ENCODE measurements at places on chromosomes 6 and 20.

DNA sequence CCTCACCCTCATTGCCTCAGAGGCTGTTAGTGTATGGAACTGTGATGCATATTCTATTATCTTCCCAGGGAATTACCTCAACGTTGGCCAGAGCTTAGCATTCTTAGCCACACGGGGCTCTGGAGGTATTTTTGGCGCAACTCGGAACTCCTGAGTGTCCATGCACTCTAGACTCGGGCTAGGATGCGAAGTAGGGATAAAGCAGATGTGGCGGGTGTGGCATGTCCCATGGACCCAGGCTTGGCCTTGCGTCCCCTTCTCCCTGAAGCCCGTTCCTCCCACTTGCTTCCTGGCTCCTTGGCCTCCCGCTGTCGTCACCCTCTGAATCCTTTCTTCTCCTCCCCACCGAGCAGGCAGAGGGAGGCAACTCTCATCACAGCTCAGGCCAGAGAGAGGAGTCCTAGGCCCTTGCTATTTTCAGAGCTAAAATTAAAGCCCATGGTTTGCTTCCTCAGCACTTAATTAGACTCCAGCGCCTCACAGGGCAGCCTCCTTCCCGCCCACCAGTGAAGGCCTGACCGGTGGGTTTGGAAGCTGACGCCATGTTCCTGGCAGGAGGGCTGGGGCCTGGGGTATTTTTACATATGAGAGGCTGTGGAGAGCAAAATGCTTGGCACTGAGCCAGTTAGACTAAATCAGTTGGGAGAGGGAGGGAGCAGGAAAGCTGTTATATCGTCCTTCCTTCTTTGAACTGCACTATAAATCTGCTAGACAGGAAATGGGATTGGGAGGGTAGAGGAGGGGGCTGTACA, 138.7 kb downstream of the FOXO3 start:
- DNase-seq, result no peak

DNA sequence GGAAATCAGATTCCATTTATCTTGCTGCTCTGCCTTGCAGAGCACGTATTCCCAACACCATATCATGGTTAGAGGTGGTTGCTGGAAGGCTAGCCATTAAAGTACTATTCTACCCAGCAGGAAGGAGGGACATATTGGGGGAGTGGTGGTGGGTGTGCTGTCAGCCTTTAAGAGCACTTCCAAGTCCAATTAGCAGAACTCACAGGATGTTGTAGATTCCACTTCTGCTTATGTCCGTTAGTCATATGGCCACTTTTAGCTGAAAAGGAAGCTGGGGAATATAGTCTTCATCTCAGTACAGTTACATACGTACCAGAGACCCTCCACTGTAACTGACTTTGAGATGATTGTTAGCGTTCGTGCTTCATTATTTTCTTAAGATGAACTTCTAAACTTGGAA, 94.4 kb downstream of the SAMD3 start:
- DNase-seq, result no peak

DNA sequence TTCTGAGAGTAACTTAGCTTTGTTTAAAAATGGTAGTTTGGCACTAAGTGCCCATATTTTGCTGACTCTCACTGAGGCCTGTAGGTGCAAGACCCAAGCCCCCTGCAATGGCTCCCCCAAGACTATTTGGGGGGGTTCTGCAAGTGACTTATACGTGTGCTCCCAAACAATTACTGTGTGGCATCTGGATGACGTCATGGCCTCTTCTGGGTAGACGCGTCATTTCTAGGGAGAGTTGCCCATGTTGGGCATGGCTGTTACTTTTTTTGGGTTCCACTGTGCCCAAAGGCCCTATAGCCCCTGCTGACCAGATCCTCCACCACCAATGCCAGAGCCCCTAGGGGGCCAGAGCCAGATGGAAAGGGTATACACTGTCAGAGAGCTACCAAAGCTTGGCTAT, 110.3 kb upstream of the MYLIP start:
- DNase-seq, result no peak

DNA sequence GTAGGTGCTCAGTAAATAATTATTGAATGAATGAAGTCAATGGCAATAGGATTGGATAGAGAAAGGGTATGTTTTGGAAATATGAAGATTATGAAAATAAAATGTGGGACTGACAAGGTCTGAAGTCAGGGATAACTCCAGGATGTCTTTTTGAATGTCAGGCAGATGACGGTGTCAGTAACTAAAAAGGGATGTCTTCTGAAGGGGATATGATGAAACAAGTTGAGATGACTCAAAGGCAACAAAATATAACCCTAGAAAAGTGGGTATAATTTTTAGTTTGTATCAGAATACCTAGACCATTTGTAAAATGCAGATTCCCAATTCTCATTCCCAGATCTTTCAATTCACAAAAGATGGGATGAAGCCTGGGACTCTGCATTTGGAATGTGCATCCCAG, 257.3 kb upstream of the SGK1 start:
- no peak for DNase-seq

- DNase-seq, result no peak
Observed at GRCh38 chr6:113049190-113049589, 702.1 kb downstream of the RFPL4B start.

GRCh38 chr20:51666126-51666525, 102.1 kb downstream of the ATP9A start:
- no peak for DNase-seq

DNA sequence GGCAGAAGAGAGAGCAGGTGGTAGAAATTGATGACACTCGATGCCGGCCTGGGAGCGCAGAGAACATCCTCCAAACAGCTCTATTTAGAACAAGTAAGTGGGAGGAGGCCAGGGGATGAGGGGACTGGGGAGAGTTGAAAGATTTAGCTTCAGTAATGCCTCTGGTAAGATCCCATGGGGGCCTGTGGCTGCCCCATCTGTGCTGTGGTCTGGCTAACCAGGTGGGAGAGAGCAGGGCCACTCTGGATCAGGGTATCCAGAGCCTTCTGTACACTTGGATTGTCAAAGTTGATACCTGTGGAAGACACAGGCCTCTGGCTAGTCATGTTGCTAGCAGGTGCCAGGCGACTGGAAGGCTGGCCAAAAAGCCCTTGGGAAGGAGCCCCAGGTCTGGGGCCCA, 27.6 kb downstream of the NCOA5 start:
- DNase-seq, result no peak

GRCh38 chr6:157064502-157064901, 258.8 kb downstream of the TMEM242 start:
- no peak for DNase-seq

DNA sequence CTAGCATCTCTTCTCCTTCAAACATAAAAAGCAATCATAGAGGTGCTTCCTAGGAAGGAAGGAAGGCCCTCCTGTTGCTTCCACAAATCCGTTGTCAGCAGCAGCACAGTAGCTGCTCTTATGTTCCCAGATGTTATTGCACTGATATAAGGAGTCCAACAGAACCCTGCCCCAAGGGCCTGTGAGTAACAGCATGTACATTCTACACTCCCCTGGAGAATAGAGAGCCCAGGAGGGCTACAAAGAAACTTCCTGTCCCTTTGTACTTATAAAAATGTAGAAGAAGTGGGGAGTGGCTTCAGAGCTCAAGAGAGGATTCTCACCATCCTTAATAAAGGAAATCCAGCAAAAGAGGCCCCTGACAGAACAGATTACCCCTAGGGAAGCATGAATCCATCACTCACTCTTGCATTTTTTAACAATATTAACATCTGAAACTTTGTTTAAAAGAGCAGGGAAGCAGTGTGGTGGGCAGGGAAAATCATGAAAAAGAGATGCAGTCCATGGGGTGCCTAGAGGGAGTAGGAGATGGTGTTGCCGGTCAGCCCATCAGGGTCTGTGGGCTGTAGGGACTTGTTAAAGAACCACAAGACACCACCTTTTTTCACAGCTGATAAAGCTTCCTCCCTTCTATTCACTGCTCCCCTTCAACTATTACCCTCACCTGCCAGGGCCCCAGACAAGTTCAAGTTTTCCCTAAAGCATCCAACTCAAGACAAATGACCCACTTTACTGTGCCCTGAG, 104.5 kb upstream of the ADGRF1 start:
- DNase-seq, result no peak

GRCh38 chr6:163751032-163751525, 336.6 kb downstream of the QKI start:
- DNase-seq, result no peak

DNA sequence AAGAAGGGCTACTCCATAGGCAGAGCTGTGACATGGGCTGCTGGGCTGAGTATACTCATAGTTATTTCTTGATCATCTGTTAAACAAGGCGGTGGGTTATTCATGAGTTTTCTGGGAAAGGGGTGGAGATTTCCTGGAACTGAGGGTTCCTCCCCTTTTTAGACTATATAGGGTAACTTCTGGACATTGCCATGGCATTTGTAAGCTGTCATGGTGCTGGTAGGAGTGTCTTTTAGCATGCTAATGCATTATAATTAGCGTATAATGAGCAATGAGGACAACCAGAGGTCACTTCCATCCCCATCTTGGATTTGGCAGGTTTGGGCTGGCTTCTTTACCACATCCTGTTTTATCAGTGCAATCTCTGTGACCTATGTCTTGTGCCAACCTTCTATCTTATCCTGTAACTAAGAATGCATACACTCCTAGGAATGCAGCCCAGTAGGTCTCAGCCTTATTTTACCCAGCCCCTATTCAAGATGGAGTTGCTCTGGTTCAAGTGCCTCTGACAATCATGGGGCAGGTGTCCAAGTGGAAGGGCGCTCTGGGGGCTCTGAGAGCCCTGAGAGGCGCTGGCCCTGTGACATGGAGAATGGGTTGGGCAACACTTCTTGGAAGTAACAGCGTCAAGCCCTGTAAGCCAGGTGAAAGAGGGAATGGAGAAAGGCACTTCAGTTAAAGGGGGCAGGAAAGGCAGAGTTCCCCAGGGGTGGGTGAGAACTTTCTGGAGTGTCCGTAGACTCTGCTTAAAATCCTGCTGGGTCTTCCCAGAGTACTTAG, 354.2 kb upstream of the SULF2 start:
- DNase-seq, result no peak

DNA sequence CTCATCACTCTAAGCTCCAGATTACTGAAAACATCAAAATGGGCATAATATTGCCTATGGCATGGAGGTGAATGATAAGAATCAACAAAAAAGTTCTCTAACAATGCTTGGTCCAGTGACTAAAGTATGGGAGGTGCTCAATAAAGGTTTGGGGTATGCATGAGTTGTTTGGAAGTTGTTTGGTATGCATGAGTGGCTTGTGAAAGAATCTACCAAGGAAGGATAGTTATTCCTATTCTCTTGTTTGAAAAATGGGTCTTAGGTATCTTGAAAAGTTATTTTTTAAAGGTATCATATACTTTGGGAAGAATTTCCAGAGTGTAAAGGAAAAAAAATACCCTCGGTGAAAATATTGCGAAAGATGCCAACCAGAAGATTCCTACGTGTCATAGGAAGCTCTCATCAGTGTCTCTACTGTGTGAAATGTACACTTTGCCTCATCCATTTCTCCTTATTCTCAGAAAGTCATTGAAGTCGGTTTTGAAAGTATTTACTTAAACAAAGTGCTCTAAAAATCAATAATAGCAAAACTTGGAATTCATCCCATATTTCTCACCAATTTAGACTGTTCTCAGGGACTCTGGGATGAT, 449.8 kb downstream of the ADGRB3 start:
- no peak for DNase-seq

- no peak for DNase-seq
Observed at GRCh38 chr6:159608961-159609651, 83.9 kb downstream of the SOD2 start.

DNA sequence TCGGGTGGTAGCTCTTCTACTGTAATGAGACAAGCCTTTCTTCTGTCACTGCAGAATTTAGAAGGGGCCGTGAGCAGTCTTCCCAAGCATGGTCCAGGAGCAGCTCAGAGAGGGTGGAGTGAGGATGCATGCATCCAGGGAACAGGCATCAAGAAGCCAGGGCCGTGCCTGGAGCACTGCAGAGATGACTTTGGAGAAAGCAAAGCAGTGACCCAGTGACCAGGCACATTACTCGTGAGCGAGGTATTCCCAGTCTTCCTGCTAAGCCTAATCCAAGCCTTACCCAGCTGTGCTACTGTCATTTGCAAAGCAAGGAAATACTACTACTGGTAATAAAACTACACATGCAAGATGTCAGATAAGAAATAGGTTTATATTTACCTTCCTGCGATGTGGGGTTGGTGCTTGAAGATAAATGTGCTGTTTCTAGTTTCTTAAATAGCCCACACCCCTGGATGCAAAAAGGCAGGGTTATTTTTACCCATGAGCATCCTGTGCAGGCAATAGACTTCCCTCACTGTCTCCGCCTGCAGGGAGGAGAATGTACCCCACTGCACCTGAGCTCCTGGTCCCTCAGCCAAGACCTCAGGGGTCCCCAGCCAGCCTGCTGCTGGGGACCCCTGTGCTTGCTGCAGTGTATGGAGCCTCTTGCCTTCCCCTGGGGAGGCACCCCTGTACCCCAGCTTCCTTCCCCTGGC, 62.9 kb downstream of the SSR1 start:
- no peak for DNase-seq

- no peak for DNase-seq
Observed at GRCh38 chr6:152094992-152095592, 287.6 kb downstream of the ESR1 start.

GRCh38 chr6:84763003-84763885, 1.2 kb downstream of the TBX18 start:
- DNase-seq, result no peak

GRCh38 chr20:34999782-35000181, 44.1 kb downstream of the MYH7B start:
- DNase-seq, result no peak

GRCh38 chr6:107864226-107865127, 40.4 kb upstream of the SCML4 start:
- DNase-seq, result no peak

GRCh38 chr6:139919107-139920026, 544.9 kb upstream of the CITED2 start:
- DNase-seq, result no peak

GRCh38 chr6:82840571-82840970, 225.1 kb downstream of the UBE3D start:
- no peak for DNase-seq

- no peak for DNase-seq
Observed at GRCh38 chr6:10999994-11000393, 44.1 kb downstream of the ELOVL2 start.

DNA sequence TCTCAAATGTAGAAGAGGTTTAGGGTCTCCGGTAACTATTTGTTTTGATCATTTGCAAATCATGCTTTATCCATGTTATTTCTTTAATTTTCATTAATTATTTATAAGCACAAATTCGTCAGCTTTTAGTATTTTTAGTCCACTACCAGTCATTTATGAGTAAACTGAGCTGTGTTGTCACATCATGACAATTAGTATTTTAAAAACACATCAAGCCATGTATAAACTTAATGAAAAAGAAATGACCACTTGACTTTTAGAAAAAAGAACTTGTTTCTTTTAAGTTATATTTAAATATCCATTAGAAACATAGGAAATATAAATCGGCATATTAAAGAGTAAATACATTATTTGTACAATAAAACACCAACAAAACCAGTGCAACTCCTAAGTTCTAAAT, 2.8 kb downstream of the NKX2-4 start:
- DNase-seq, result no peak
